ENCODE measurements at places on chromosomes 1 and 21. TPM values are rescaled to one million over a fixed set of nuclear protein-coding genes. Genes with fewer than 3 reads are reported as not detected.
A peak's percentile ranks its signal among the peaks of the same experiment; 100 is the strongest.

DNA sequence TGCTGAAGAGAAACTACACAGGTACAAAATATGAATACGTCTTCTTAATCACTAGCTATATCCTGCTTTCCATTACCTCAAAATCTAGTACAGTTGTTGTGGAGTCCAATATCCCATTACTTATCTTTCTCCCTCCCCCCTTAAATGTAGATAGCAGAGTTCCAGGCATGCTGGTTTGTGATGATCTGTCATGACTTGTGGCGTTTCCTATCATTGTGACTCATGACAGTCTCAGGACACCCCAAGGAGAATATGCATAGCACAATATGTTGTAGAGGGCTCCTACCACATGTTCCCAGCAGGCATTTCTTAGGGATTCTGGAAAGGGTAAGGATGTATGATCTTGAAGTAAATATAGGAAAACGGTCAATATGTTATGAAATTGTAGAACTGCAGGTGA, 206.9 kb downstream of the USH2A start:
- no peak for DNase-seq

GRCh38 chr1:233294913-233295236, 650 bp downstream of the PCNX2 start:
- no peak for DNase-seq

GRCh38 chr1:162175379-162176081, 106.0 kb downstream of the NOS1AP start:
- DNase-seq: no peak

GRCh38 chr1:164709126-164709525, 150.1 kb downstream of the PBX1 start:
- DNase-seq: no peak

GRCh38 chr1:207812778-207813511, 61.1 kb downstream of the CD46 start:
- DNase-seq: no peak

DNA sequence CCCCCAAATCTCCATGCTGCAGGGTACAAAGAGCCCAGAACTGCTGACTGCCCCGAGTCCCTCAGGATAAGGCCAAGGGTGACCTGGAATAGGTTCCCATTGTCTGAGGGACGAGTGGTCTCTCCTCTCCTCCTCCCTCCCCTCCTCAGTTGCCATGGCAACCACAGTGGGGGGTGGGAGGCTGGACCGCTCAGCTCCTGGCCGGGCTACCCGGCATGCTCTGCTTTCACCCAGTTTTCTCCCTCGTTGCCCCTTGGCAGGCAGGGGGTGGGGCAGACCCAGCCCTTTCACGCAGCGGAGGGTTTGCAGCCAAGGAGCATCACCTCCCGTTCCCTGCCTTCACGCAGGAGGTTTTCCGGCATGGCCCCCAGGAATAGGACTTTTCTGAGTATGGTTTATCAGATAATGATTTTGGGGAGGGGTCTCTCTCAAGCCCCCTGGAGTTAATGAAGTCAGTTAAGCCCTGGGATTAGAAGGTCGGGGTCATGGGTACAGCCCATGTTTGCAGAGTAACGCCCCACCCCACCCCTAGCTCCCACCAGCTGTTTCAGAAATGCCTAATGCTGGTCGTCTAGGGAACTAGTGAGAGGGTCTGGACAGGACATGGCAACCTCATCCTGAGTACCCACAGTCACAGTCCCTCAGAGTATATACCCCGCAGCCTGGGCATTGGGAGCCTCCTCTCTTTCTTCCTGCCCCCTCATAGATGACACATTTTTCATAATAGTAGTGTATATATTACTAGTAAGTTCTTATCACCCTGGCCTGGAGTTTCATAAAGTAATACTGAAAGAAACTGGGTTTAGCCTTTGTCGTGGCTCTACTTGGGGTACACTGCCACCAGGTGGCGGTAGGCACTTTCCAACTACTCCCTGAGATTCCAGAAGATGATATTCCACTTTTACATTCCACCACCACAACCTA, 20.7 kb downstream of the C1QB start:
- peak; percentile 61 for DNase-seq

DNA sequence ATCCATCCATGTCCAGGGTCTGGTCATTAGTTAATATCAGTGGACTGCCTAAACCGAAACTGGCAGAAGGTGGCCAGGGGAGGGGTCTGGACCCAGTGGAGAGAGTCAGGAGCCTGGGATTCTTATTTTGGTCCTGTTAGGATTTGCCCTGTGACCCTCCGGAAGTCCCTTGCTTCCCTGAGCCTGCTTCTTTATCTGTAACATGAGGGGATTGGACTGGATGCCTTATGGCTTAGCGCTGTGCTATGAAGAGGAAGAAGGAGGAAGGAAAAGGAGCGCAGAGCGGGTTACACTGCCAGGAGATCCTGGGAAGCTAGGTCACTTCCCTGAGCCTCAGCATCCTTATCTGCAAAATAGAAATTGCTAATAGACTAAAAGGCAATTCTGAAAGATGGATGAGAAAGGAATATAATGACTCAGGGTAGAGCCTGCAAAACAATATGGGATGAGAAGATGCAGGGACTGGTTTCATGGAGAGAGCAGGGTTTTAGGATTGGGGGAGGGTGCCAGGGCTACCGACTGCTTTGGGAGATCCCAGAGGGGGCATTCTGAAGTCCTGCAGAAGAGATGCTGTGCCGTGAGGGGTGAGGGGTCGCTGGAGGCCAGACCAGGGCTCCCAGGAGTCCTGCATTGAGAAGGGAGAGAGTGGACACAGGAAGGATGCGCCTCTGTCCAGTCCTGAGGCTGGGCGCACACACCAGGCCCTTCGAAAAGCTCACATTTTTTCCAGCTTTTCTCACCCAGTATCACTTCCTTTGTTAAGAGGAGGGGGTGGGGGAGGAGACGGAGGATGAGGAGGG, 460 bp upstream of the ADORA1 start:
- DNase-seq: no peak

DNA sequence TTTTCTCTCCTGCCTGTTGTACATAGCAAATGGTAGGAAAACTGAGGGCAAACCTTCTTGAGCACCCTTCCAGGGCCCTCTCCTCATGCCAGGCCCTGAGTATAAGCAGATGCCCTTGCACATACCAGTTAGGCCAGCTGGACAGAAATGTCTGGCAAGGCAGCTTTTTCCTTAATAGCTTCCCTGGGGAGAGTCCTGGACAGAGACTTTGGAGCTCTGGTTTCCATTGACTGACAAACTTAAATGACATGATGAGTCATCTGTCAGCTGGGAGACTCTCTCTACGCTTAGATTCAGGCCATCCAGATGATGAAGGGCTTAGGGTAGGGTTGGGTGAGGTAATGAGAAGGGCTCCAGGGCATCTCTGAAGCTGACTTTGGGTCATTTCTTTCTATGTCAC, 317.5 kb downstream of the ASTN1 start:
- DNase-seq: no peak

- no peak for DNase-seq
Measured at GRCh38 chr1:21012937-21013336, 163.8 kb downstream of the EIF4G3 start.

DNA sequence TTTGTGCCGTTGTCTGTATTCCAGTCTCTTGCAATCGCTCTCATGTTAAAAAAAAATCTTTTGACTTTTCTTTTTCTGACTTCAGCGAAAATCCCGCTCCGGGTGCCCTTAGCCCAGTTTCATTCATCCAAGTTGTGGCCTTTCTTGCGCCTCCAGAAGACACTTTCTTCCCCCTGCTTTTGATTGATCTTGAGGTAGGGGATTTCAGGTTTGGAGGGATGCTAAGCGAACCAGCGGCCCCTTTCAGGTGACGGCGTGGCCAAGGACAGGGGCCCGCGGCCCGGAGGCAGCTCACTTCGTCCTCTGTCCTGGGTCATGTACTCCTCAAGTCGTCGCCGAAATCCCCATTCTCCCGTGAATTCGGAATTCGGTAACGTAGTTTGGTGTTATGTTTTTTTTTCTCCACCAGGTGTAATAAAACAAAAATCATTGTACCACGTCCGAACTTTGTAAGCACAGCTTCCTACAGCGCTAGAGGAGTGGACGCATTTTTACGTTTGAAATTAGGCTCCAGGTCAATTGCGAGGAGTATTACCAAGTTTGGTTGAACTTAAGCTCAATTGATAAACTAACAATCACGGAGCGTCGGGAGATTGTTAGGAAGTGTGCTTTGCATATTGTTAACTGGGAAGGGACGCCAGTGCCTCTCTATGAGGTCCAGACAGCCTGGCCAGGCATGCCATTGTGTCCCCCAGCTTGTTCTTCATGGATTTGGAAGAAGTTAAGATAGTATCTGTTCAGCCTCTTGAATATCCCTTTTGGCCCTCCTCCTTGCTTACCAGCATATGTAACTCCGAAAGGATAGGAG, 1.1 kb downstream of the MRPS6 start:
- DNase-seq: no peak

DNA sequence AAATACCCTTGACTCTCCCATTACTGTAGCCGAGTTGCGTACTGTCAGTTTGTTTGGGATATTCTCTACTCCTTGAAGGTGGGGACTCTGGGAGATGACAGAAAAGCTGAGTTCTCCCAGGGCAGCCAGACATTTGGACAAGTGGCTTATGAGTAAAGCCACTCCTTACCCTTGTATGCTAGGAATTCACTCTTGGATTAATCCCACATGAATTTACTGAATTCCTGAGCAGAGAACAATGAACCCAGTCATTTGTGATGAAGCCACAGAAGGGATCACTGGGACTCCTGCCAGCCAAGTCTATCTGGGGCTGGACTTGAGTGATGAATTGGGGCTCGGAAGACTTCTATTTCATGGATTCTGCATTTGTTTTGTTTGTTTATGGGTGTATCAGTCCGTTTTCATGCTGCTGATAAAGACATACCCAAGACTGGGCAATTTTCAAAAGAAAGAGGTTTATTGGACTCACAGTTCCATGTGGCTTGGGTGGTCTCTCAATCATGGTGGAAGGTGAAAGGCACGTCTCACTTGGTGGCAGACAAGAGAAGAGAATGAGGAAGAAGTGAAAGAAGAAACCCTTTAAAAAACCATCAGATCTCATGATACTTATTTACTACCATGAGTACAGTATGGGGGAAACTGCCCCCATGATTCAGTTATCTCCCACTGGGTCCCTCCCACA, 25.1 kb downstream of the C1orf116 start:
- no peak for DNase-seq

GRCh38 chr1:203186091-203186445, 436 bp downstream of the CHI3L1 start:
- DNase-seq: no peak

GRCh38 chr1:50265790-50266314, 157.1 kb downstream of the ELAVL4 start:
- DNase-seq: no peak

DNA sequence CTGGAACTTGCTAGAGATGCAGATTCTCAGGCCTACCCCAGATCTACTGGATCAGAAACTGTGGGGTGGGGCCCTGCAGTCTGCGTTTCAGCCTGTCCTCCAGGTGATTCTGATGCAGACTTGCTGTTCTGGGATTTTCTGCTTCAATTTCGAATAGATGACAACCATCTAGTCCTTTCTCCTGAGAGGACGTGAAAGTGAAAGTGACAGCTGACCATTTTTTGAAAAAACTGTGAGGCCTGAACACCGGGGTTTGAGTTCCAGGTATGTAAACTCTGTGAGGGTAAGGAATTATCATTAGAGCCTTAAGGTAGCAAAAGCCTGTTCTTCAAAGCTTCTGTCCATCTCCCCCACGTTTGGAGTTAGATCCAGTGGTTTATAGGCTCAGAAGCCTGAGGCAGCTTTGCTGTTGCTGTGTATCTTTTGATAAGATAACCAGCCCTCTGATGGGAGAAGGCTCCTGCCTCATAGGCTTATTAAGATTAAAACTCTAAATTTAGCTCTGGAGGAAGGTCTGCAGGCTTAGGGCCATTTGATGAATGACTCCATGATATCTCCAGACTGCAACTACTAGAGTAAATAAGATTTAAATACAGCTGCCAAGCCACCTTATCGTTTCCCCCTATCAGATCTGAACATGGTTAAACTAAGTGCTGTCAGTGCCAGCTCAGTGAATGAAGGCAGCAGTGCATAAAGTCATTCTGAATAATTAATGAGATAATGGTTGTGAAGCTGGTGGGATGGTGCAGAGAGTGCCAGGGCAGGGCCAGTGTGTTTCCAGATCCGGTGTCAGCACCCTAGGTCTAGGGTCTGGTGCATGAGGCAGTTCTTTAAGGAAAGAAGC, 335.2 kb downstream of the HHAT start:
- no peak for DNase-seq

GRCh38 chr1:159856576-159856975, 5.9 kb downstream of the VSIG8 start:
- DNase-seq: no peak

- no peak for DNase-seq
Measured at GRCh38 chr1:9167638-9168037, 38.7 kb upstream of the GPR157 start.

DNA sequence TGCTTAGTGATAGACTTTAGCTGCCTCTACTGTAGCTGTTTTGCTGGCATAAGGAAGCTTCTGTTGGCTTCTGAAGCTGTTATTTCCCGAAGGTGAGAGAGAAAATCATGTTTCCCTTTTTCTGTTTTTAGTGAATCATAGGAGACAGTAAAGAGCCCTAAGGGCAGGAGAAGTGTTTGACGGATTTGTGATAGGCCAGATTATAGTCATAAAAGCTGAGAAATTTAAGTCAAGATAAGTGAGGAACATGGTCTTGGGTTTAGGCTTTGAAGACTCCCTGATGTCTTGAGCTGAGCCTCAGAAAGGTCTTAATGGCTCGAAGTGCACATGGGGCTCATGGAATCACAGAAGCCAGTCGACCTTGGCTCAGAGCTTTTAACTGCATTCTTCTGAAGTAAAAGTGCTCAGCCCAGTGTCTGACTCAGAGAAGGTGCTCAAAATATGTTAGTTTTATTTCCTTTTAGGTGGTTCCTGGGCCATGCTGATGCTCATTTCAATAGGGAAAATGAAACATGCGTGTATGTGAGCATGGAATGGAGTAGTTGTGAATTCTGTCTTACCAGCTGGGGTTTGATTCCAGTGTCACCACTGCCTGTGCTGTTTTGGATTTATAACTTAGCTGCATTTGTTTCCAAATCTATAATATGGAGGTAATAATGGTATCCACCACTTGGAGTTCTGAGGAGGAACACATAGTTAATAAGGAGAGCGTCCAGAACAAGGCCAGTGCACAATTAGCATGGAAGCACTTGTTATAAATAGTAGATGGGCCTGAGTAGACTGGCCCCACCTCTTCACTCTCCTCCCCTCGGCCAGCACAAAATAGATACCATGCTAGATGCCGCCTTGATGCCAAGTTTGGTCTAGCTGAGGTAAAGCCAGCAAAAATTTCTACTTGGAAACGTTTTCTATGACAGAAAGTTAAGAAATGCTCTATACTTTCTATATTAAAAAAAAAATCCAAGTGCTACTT, 99.2 kb downstream of the C1orf21 start:
- DNase-seq: no peak

DNA sequence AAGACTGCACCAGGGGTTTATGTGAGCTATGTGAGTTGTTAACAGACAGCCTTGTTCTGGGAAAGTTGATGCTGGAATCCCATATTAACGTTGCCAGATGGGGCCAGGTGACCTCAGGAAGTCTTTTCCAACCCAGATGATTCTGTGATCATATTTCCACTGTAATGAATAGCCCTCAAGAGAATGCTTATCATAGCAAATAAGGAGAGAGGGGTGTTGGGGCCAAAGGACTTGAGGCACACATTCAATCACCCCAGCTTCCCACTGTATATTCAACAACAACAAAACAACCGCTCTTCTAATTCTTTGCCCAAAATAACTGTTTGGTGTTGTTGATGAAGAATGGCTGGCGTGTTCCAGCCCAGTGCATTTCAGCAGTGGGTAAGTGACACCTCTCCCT, 14.1 kb downstream of the ZNF697 start:
- DNase-seq: no peak

- DNase-seq: no peak
Measured at GRCh38 chr1:65231718-65232330, 77.5 kb upstream of the DNAJC6 start.

OVAAL gene
- not detected for total RNA-seq

CYP4A22 gene
- 0.72 TPM for total RNA-seq

TRABD2B gene
- 0.82 TPM for total RNA-seq

NMNAT2 gene
- total RNA-seq: 11.3 TPM

OR2L13 gene
- total RNA-seq: not detected

HHIPL2 gene
- 0.31 TPM for total RNA-seq
